AG09319 (cell line): ENCODE measurements at places on chromosomes 12 and 14.
A peak's percentile ranks its signal among the peaks of the same experiment; 100 is the strongest.

- no peak for DNase-seq
These were observed 29.5 kb upstream of the TMX1 start for GRCh38 chr14:51210594-51210993.

DNA sequence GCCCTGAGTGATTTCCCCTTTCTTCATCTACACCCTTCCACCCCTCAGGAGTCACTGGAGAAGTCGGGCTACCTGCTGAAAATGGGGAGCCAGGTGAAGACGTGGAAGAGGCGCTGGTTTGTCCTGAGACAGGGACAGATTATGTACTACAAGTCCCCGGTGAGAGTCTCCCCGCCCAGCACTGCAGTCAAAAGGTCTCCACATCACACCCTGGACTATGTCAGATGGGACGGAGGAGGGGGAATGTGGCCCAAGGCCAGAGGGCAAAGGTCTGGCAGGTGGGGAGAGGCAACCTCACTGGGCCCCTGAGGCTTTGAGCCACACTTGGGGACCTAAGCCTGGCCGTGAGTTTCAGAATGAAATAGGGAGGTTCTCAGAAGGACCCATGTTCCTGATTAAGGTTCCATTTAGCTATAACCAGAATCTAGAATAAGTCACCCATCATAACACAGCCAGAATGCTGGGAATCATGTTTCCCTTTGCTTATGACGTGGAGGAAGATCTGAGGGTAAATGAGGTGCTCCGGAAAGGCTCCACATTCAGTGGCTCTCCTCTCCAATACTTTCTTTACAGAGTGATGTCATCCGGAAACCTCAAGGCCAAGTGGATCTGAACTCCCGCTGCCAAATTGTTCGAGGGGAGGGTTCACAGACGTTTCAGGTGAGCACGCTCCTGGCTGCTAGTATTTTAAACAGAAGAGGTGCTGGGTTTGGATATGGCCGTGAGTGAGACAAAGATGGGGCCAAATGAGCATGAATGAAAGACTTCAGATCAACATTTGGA lies 26.6 kb downstream of the PIGH start:
- DNase-seq, result no peak

DNA sequence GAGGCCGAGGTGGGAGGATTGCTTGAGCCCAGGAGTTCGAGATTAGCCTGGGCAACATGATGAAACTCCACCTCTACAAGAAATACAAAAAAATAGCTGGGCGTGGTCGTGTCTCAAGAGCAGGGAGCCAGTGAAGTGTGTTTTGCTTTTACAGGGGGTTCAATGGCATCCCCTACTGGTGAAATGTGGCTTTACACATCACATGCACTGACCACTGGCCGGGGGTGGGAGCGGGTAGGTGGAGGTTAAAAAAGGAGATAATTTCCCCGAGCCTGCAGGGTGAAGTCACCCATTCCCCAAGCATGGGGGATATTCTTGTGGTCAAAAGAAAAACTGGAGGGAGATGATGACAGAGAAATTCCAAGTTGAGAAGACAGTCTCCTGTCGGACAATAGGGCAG lies 63.6 kb upstream of the PWP1 start:
- no peak for DNase-seq

GRCh38 chr14:105531894-105532623 lies 5.7 kb downstream of the TMEM121 start:
- no peak for DNase-seq

DNA sequence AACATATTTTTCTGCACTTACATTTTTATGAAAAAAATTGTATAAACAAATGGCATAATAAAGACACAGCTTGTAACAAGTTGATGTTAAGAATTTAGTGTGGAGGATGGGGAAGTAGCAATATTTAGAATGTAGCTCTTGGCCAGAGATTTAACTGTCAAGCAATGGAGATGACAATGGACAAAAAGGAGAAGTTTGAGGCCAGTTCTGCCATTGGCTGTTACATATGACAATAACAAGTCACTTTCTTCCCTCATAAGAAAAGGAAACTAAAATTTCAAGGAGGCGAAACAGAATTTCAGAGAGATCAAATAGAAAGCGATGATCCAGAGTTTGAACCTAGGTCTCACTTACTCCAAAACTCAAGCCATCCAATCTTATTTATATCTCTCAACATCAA lies 122.8 kb upstream of the CCDC175 start:
- no peak for DNase-seq

DNA sequence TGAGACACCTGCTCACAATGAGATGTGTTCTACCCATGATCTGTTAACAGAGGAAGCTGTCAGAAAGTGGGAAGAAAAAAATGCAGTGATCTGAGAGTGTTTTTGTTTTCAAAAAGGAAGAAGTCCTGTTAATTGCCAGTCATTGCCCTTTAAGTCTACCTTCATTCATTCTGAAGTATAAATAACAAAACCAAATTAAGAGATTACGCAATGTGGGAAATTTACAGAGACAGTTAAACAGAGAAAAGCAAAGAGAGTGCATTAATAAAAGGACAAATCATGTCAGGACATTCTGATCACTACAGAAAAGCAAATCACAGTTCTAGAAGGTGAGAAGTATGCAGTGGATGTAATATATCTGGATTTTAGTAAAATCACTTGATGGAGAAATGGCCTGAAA lies 154.2 kb downstream of the NRXN3 start:
- DNase-seq, result no peak

DNA sequence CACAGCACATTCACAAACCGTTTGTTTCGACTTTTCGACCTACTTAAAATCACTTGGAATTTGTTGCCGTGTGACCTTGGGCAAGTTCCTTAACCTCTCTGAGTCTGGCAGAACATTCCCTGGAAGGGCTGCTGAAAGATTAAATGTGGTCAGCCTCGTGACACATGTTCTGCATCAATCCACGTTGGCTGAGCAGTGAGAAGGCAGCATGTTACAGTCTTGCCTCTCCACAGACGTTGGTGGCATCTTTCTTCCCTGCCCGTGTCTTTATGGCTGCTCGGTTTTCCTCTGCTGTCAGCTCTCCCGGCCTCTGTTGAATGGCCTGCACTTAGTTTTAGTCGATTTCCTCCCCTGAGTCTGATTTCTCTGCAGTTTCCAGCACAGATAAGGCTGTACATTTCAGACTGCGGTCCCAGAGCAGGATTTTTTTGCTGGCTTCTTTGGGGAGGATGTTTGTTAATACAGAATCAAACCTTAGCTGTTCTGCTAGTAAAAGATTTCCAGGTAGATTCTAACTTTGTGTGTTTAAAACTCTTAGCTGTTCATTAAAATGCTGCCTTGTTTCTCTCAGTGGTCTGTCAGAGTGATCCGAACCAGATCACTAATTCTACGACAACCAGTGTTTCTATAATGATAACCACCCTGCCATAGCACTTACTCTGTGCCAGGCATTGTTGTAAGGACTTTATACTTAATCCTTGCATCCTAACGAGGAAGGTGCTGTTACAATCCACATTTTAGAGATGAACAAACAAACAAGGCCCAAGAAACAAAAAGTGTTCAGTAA lies 217.1 kb downstream of the CHST11 start:
- peak; percentile 29 for DNase-seq

- DNase-seq, result peak; percentile 47
These were observed 100.4 kb downstream of the EFCAB11 start for GRCh38 chr14:89853936-89854693.

DNA sequence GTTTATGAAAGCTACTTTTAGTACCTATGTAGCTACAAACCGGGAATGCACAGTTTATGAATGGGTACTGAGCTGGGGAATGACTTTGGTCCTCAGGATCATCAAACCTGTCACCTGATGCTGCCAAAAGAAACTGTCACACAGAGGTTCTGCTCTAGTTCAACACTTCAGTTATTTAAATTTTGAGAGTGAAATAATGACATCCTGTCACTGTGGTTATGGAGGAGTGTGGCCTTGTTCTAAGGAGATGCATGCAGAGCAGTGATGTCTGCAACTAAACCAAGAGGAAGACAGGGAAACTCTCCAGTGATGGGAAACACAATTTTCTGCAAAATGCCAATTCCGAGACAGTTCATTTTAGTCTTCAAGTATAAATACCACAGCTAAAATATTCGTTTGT lies 4.8 kb upstream of the AEBP2 start:
- no peak for DNase-seq

DNA sequence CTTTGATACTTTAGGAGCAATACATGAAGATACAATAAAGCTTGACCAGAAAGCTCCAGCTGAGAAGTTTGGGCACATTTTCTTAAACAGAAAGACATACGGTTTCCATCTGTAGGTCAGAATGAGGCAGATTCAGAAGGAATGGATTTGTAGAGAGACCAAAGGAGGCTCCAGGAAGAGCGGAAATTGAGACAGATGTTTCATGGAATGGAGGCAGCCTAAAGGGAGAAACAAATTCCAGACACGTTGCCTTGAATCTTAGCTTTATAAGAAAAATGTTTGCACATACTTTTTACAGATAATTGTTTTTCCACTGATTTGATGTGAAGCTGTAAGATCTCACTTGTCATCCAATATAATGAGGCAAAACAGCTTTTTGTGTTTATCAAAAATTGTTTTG lies 24.8 kb downstream of the EPYC start:
- DNase-seq, result peak; percentile 61
